ENCODE measurements at places on chromosomes 4 and X.

DNA sequence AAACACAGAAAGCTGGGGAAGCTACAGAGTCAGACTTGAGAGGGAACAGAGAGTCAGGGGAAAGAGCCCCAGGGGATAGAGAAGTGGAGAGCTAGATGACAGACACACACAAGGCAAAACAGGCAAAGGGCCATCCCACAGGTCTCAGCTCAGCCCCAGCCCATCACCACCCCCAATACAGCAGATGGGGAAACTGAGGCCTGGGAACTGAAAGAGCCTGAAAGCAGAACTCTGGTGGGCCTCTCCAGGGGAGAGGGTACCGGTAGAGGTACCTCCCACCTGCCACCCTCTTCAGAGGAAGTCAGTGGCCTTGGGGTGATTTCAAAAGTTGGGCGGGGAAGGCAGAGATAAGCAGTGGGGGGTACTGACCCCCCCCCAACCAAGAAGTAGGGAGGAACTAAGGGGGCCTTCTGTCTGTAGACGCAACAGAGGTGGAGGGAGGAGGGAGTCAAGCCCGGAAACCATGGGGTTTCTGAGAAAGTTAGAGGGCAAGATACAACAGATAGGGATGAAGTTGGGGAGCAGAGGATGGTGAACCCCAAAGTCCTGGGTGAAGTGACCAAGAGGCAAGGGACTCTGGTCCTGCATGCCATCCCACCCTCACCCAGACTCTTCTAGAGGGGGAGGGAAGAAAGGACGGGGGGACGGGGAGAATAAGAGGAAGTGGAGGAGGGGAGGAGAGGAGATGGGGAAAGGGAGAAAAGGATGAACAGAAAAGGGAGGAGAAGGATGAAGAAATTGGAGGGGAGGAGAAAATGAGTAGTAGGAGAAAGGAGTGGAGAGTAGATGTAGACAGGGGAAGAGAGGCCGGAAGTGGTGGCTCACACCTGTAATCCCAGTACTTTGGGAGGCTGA is 3.2 kb downstream of the GATA1 start:
- DNase-seq: peak; percentile 44

GRCh38 chrX:46236411-46236810 is 308.8 kb downstream of the ZNF674 start:
- no peak for DNase-seq

DNA sequence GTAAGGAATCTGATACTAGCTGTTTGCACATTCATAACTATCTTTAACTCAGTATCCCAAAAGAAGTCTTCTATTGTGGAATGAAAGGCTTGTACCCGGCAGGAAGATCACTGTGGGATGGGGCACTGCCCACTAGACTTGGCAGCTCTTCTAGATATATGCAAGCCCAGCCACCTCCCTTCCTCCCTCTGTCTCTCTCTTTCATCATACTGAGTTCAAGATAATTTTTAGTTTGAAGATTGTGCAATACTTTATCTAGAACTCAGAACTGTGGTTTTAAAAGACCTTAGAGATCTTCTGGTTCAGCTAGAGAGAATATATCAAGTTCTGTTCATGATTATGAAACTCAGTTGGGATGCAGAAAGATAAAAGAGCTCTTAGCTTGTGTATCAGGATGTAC is 22.5 kb upstream of the GPR34 start:
- no peak for DNase-seq

- DNase-seq: peak; percentile 54
Observed at GRCh38 chrX:23745786-23746185, 2.7 kb upstream of the ACOT9 start.

- DNase-seq: no peak
Observed at GRCh38 chr4:5809216-5809776, 83.6 kb downstream of the CRMP1 start.

DNA sequence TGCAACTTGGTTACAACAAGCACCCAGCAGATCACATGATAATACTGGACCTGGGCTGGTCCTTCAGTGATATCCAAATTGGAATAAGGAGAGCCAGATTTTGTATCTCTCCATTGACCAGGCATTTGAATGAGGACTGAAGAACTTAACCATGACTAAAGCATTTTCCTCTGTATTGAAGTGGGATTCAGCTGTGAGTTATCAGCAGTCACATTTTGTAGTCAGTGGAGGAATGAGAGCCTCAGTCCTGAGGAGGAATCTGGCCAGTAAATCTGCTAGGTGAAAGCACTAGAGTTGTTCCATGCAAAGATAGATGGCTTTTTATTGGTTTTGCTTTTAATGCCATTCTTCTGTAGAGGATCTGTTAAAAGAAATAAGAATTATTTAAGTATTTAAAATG is 1506.0 kb downstream of the PCDH7 start:
- no peak for DNase-seq

DNA sequence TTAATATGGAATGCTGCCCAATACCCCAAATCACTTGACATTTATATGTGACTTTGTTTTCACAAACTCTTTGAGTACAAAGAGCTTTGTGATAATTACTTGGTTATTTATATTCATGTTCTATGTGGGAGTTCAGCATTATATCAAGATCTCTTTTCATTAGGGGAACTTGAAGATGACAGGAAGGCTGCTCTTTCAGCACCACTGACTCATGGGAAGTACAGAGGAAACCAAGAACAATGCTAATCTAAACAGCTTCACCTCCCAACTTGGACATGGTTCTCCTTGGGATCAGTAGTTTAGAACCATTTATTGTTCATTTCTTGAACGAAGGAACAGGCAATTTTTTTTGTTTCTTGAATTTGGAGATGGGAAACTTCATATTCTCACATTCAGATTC is 184.0 kb upstream of the AFF2 start:
- DNase-seq: peak; percentile 8

GRCh38 chrX:23764188-23764984 is 18.6 kb upstream of the SAT1 start:
- DNase-seq: no peak

GRCh38 chr4:3607690-3608552 is 75.7 kb upstream of the LRPAP1 start:
- DNase-seq: no peak

DNA sequence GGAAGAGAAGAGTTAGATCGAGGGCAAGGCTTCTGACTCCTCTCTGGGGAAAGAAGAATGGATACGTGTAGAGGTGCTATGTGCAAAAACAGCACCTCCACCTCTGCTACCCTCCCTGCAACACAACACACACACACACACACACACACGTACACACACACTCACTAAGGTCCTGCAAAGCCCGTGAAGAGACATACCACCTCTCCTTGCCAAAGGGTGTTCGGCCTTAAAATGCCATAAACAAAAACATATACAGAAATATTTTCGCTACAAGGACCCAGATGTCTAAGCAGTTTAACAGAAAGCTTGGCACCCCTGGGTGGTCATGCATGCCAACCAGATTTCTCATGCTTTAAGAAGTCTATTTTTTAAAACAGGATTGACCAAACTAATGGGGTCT is 1.5 kb downstream of the TIFA start:
- DNase-seq: no peak

DNA sequence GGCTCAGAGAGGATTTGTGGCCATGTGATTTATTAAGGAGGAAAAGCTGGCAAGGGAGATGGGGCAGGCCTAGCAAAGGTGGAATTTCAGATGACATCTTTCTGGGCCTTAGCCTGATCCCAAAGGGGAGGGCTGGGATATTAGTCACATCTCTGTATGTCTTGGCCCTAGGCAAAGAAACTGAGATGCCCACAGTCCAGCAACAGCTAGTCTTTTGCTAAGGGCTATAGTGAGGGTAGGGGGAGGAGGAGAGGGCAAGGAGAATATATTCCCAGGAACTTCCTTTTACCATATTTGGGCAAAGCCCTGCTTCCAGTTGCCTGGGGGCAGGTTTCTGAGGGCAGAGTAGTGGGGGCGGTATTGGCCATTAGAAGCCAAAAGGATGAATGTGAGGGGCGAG is 209.8 kb upstream of the NR3C2 start:
- no peak for DNase-seq

DNA sequence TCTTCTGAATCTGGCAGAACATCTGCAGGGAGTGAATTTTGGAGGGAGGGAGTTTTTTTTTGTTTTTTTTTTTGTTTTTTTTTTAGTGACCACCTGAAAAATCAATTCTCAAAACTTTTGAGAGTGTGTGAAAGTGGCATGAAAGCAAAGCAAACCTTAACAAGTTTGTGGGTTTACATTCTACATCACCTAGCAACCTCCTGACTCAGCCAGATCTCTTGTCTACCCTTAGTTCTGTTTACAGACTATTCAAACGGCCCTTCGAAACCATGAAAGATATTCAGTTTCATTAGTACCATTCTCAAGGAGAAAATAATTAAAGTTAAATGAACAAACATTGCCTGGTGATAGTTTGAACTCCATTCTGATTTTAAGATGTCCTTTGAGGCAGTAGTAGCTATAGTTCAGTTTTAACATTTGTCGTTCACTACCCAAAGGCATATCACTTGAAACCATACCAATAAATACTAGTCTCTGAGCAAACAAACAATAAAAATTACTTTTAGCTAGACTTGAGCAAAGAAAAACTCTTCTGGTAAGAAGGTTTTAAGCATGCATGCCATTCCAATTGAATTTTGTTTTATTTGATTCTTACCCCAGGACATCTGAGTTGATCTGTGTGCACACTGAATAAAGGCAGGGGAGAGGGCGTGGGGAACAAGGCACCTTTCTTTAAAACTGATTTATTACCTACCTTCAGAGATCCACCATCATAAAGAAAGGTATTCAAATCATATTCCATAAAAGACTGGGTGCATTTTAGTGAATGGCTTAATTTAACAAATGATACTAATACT is 137.7 kb downstream of the ARX start:
- no peak for DNase-seq

- peak; percentile 18 for DNase-seq
Observed at GRCh38 chr4:153634738-153635353, 49.2 kb upstream of the TLR2 start.

DNA sequence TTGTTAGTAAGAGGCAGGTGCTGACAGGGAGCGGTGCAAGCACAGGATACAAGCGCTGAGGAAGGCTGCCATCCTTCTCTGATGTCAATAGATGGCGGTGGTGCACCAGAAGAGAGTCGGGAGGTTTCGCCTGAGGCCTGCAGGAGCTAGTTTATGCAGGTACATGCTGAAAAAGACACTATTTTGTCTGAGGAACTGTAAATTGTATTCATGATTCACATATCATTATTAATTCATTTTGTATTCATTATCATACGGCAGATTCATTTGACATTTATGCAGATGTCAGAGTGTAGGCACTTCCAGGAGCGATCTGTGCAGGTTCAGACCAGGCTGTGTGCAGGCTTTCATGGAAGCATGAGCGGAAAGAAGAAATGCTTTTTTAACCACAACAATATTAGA is 824.0 kb downstream of the STIM2 start:
- DNase-seq: no peak

Measured in hematopoietic multipotent progenitor cell (in vitro differentiated cells).